ENCODE measurements at places on chromosomes 5 and 9. TPM values are rescaled to one million over a fixed set of nuclear protein-coding genes. Genes with fewer than 3 reads are reported as not detected.

The LMNB1 gene
- 225 TPM for total RNA-seq

The INSYN2B gene
- not detected for total RNA-seq

The SOHLH1 gene
- total RNA-seq = not detected

The ENTPD8 gene
- total RNA-seq = 0.90 TPM

The CDH9 gene
- total RNA-seq = 0.79 TPM

The C7 gene
- 0.52 TPM for total RNA-seq

The SPACA9 gene
- total RNA-seq = 1.3 TPM

The GRIN3A gene
- total RNA-seq = not detected

The CARD6 gene
- 0.22 TPM for total RNA-seq

The WDR31 gene
- total RNA-seq = 0.72 TPM

The FBP1 gene
- total RNA-seq = 1.9 TPM

The ALDH1A1 gene
- 1.1 TPM for total RNA-seq

Measured in H9 (cell line).